BE2C (cell line): ENCODE measurements at places on chromosomes 16 and 17.
A peak's percentile ranks its signal among the peaks of the same experiment; 100 is the strongest.

DNA sequence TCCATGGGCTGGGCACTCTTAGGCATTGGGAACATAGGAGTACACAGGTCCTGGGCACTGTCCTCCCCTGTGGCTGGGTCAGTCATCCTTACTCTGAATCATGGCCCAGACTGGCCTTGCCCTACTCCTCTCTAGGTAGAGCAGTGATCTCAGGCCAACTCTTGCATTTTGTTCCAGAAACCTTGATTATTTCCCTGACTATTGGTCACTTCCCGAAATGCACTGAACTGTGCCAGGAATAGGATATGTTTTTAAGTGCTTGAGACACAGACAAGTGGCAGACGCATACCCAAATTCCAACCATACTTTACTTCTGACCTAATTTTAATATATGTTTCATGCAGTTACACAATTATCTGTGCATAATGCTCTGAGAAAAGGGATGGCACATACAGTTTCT is 10.3 kb downstream of the KRABD2 start:
- DNase-seq = no peak

- no peak for DNase-seq
These were observed 17.9 kb upstream of the TANGO6 start for GRCh38 chr16:68825427-68825826.

DNA sequence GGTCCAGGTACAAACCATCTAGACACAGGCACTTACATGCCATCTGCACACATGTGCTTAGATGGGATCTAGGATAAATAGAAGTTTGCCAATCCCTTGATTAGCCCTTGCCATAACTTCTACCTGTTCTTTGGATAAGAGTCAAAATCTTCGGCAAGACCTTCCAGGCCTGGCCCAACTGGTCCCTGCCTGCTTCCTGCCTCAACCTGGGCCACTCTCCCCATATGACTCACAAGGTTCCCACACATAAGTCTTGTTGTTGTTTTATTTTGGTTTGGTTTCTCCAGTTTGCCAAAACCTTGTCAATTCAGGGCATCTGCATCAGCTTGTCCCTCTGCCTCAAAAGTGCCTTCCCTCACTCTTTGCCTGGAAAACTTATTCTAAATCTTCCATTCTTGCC is 95.3 kb upstream of the XYLT1 start:
- DNase-seq = no peak

- no peak for DNase-seq
These were observed 6.7 kb upstream of the SMPD3 start for GRCh38 chr16:68454920-68455435.

- DNase-seq = no peak
These were observed 15.1 kb downstream of the GSDMB start for GRCh38 chr17:39903158-39903884.

DNA sequence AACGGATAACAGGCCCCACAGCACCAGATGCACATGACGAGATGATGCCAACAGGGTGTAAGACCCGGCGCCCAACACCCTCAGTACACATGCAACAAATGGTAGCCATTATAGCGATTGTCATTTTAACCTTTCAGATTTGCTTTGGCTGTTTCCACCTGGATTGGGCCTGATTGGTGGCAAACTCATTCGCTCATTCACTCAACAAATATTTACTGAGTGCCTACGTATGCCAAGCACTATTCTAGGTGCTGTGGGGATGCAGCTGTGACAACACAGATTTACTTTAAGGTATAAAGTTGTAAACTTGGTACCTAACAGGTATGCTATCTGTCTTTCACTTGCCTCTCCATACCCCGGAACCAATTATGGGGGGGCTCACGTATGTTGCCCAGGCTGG is 66.8 kb downstream of the SRCIN1 start:
- DNase-seq = no peak

- no peak for DNase-seq
These were observed 56.6 kb downstream of the TMEM186 start for GRCh38 chr16:8740775-8741355.

- DNase-seq = no peak
These were observed 67.5 kb downstream of the SHISA6 start for GRCh38 chr17:11308531-11308930.

DNA sequence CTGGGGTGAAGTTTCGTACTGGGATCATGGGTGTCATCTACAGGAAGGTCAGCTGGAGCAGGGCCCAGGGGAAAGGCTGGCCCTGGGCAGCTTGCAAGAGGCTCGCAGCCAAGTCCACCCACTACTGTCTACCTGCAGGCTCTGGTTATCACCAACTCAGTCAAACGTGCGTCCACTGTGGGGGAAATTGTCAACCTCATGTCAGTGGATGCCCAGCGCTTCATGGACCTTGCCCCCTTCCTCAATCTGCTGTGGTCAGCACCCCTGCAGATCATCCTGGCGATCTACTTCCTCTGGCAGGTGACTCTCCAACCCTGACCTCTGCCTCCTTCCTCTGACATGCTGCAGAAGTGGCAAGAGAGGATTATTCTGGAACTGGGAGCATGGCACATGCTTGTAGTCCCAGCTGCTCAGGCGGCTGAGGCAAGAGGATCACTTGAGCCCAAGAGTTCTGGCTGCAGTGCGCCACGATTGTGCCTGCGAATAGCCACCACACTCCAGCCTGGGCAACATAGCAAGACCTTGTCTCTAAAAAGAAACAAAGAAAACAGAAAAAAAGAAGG is 29.2 kb downstream of the ABCC3 start:
- no peak for DNase-seq

- no peak for DNase-seq
These were observed 468.0 kb downstream of the HS3ST3B1 start for GRCh38 chr17:14768923-14769322.

GRCh38 chr16:89722392-89723278 is 1.3 kb downstream of the ZNF276 start:
- DNase-seq = no peak

DNA sequence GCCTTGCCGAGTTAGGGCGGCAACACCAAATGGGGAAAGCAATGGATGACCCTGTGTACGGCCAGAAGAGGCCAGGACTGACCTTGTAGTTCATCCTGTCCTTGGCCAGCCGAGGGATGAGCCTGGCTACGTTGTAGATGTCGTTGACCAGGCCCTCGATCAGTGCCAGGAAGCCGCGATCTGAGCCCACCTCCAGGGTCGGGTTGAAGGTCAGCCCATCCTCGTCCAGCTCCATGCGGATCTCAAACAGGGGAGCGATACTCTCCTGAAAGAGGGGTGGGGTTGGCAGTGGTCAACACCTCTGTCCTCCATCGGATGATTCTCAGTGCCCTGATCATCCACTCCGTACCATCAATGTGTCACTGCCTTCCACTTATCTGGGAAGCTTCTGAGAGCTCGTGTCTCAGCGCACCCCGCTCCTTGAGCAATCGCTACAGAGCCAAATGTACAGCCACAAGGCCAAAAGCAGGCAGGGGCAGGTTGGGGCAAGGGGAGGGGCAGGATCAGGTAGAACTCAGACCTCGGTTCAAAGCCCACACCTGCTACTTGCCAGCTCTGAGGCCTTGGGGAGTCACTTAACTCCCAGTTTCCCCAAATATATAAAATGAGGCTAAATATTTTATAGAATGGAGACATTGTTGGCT is 39.9 kb downstream of the DNAH17 start:
- no peak for DNase-seq

DNA sequence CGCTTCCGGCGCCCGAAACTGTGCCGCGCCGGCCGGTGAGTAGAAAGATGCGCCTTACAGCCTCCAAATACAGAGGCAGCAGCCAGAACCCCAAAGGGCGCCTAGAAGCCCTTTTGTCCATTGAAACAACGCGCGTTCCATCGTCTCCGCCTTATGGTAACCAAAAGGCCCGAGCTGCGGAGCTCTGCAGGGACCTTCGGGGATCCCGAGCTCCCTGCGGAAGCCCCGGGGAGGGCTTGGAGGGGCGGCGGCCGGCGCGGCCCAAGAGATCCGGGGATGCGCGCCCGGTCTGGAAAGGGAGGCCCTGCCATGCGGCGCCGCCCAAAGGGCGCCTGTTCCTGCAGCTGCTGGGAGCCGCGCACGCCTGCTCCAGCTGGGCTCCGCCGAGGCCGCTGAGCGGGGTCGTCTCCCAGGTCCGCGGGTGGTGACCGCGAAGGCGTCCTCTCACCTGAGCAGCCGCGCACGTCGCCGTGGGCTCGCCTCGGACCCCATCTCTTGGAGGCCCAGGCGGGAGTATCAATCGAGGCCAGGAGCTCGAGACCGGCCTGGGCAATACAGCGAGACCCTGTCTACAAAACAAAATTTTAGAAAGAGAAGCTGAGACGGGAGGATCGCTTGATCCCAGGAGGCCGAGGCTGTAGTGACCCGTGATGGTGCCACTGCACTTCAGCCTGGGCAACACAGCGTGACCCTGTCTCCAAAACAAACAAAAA is 742 bp upstream of the FBXO31 start:
- DNase-seq = peak; percentile 84

GRCh38 chr16:53816211-53816836 is 112.4 kb downstream of the FTO start:
- no peak for DNase-seq

- no peak for DNase-seq
These were observed 4.5 kb downstream of the TRPV2 start for GRCh38 chr17:16419929-16420271.

- no peak for DNase-seq
These were observed 48.1 kb upstream of the KSR1 start for GRCh38 chr17:27407916-27408864.

DNA sequence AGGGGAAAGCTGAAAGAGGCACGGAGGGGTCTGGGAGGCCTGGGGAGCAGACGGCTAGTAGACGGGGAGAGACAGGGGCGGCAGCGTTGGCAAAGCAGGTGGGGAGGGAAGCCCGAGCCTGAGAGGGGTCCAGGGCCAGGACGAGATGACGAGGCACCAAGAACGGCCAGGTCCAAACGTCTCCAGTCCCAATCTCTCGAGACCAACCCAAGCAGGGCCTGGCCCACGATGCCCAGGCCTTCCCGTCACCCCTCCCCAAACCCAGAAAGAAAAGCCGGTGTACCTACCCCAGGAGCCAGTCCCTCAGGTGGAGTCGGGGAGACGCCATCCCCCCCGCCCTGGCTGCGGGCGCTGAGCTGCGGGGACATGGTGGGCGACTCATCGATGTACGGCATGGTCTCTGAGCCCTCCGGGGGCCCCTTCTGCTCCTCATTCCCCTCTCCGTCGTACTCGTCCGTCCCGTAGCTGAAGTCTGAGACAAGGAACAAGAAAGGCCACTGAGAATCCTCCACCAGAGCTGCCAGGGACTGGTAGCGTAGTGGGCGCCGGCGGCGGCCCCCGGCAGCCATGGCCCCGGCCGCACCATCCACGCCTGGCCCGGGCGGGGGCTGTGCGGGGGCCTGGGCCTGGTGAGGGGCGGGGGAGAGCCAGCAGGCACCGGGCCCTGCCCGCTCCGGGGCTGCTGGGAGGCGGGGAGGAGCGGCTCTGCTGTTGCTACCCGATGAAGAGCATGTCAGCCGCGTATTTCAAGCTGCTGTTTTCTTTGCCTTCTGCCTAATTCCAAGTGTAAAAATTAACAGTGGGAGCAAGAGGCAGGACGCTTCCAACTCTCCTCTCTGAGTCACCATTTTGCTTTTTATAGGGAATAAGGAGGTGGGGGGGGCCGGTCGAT is 54.6 kb downstream of the ABR start:
- no peak for DNase-seq

- no peak for DNase-seq
These were observed 26.4 kb downstream of the LDAF1 start for GRCh38 chr16:21184834-21185233.

DNA sequence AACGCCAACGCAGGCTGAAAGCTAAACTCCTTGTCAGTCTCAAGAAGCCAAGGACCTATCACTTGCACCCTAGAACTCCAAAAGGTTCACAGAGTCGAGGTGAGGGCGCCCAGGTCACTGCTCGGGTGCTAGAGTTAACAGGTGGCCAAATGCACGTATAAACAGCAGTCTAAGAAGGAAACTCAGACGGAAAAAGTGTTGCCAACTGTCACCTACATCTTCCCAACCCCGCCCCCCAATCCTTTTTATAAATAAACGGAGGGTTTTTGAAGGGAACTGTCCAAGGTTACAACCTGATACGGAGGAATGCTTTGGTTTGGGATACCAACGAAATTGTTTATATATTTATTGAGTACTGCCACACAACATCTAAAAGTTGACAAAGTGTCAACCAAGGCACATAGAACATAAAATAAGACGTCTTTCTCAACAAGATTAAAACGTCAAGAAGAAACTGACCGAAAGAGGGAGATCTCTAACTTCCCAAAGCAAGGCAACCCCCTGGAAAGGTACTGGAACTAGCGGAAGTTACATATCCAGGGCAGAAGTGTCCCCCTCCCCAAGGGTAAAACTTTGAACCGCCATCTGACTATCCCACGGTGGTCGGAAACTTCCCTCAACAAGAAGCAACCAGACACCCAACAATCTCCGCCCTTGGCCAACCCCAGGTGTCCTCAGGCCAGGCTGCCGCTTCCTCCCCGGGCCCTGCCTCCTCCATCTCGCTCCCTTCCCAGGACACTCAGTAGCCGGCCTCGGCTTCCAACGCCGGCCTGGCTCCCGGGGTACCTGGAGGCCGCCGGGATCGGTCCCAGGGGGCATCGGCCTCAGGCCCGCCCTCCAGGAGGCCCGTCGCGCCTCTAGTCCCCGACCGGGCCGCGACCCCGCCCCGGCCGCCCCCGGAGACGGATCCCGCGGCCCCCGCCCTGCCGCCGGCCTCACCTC is 982 bp downstream of the SPAG9 start:
- DNase-seq = peak; percentile 52

DNA sequence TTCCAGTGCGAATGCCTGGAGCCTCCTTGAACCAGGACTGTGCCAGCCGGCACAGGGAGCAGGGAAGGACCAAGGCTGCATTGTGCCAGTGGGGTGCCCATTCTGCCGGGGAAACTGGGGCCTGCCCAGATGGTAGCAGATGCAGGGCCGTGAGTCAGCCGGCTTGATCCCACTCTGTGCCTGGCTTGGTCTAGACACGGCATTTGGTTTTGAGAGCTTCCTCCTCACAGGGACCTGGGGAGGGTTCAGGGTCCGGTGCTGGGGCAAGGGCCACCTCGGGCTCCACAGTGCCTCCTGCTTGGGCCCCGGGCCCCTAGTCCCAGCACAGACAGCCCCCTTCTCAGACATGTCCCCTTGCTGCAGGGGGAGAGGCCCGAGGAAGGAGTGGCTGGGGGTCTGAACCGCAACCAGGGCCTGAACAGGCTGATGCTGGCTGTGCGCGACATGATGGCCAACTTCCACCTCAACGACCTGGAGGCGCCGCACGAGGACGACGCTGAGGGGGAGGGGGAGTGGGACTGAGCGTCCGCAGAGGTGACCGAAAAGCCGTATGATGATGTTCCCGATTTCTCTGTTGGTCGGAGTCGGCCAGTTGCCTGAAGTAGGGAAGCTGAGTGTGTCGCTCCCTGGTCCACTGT is 7.8 kb upstream of the MC1R start:
- no peak for DNase-seq

GRCh38 chr17:42287977-42288802 is at the start of gene STAT5A:
Gene STAT5A (plus strand): TSS chr17:42288498. CDS start chr17:42289412, 914 bp downstream.
- DNase-seq = peak; percentile 78

GRCh38 chr16:15855704-15856003 is 1.2 kb downstream of the MYH11 start:
- no peak for DNase-seq

- DNase-seq = peak; percentile 100
These were observed 82.3 kb downstream of the CCDC182 start for GRCh38 chr17:57662644-57663308.

DNA sequence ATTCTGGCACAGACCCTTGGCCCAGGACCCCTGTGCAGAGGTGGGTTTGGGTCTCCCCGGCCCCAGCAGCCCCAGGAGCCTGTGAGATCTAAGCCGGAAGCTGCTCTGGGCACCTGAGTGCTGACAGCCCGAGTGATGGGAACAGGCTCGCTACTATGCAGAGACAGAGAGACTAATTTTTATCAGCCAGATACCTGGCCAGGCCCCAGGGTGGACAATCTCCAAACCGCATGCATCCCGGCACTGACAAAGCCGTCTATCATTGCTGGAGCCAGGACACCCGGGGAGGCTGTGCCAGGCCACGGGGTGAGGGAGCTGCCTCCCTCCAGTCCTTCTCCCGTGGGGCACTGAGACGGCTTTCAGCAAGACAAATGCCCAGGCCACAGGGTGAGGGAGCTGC is 25.0 kb downstream of the CBFA2T3 start:
- DNase-seq = no peak
